ENCODE measurements at places on chromosomes 16 and 17. TPM values are rescaled to one million over a fixed set of nuclear protein-coding genes. Genes with fewer than 3 reads are reported as not detected.

DNA sequence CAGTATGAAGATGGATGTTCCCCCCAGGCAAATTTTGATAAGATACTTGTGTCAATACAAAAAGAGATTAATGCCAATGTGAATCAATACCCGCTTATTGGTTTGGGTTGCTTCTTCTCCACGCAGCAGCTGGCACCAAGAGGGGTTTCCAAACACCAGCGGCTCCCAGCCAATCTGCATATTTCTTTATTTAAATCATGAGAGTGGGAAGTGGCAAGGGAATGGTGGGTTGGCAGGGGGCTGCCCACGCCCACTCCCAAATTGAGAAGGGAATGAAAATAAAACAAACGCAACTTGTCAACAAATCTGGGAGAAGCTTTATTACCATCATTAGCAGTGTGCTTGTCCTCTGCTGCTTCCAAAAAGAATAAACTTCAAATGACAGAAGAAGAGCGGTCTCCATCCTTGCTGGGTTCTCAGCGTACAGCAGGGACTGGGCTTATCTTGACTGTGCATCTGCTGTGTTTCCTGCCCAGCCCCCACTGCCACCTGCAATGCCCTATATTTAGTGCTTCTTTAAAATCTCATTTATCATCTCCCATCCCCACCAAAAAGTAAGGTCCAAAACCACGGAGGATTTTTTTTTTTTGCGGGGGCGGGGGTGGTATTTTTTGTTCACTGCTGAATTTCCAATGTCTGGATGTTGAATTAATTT lies 34.9 kb upstream of the C16orf78 start:
- no peaks in the 10 kb centered on the region for H3K4me1 ChIP-seq
- no peak overlapping the region for H3K27ac ChIP-seq
- no peak overlapping the region for H3K4me3 ChIP-seq

DNA sequence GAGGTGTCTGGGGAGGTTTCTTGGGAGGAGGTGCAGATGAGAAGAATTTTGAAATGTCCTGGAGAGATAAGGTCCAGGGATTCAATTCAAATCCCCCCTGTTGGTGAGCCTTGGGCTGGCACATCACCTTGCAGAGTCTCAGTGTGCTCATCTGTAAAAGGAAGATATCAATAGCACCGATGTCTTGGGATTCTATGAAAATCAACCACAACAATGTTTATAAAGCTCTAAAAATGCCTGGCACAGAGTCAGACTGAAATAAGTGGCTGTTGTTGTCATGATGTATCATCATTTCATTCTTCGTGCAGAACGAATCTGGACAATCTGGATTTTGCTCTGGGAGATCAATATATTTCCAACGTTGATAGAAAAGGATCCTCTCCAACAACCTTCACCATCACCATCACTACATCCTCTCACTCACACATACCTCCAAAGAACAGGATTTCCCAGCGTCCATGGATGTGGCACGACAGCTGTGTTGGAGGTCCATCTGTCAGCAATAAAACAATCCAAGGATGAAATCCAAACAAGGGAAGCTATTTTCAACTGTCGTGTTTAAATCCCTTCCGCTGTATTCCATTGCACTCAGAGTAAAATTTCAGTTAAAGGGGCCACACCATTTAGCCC lies 393.7 kb upstream of the DYNLRB2 start:
- no peak overlapping the region for H3K4me3 ChIP-seq
- H3K27ac ChIP-seq = no peak overlapping the region
- H3K27me3 ChIP-seq = no peaks in the 10 kb centered on the region
- H3K36me3 ChIP-seq = no peaks in the 10 kb centered on the region
- H3K4me1 ChIP-seq = no peaks in the 10 kb centered on the region

GRCh38 chr16:56708525-56709442 lies 21.1 kb upstream of the NUP93 start:
- no peak for DNase-seq
- H3K27me3 ChIP-seq = no peaks in the 10 kb centered on the region
- H3K4me1 ChIP-seq = no peaks in the 10 kb centered on the region
- H3K36me3 ChIP-seq = no peaks in the 10 kb centered on the region

- DNase-seq = no peak
- H3K27me3 ChIP-seq = no peaks in the 10 kb centered on the region
- H3K4me3 ChIP-seq = no peak overlapping the region
- H3K36me3 ChIP-seq = no peaks in the 10 kb centered on the region
- H3K4me1 ChIP-seq = peaks cover 7% of the 10 kb centered on the region
These were observed 37.2 kb upstream of the TBX2 start for GRCh38 chr17:61362396-61362795.

GRCh38 chr17:7282752-7283321 lies 1.3 kb downstream of the SLC2A4 start:
- peaks cover 34% of the 10 kb centered on the region for H3K27me3 ChIP-seq
- no peak for DNase-seq
- no peak overlapping the region for H3K27ac ChIP-seq
- H3K4me1 ChIP-seq = peaks cover 8% of the 10 kb centered on the region
- H3K36me3 ChIP-seq = no peaks in the 10 kb centered on the region

GRCh38 chr16:50183316-50183715 lies 30.2 kb downstream of the TENT4B start:
- no peak overlapping the region for H3K4me3 ChIP-seq
- no peak overlapping the region for H3K27ac ChIP-seq

DNA sequence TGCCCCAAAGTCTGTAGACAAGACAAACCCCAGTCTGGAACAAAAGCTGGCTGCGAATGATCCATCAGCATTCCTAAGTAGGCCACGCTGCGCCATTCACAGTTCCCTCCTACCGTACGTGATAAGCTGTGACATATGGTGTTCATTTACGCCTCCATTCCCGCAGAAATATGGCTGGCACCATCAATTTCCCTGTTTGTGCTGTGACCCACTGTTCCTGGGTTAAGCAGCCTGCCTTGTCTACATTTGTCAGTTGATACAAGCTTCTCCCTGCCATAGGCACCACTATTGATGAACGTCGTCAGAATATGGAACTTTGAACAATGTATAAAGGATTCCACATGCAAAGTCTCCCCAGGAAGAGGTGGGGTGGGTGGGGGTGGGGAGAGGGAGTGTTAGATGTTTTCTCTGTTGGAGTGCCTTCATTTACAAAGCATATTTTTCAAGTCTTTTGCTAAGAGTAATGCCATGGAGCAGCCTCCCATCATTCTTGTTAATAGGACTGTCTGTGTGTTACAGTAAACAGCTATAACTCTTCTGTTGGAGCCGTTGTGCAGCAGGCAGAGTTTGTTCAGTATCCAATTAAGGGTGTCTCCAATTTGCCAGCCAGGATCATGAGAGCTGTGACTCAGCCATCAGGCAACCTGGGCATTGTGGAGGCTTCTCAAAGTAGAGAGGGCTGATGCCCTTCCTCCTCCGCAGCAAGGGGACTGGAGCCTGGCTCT lies 294.6 kb downstream of the TMEM114 start:
- no peaks in the 10 kb centered on the region for H3K4me1 ChIP-seq
- no peak overlapping the region for H3K27ac ChIP-seq
- no peaks in the 10 kb centered on the region for H3K36me3 ChIP-seq
- no peaks in the 10 kb centered on the region for H3K27me3 ChIP-seq
- DNase-seq = no peak

GRCh38 chr16:7714775-7715174 lies 382.1 kb downstream of the RBFOX1 start:
- no peak for DNase-seq
- H3K4me3 ChIP-seq = no peak overlapping the region
- H3K4me1 ChIP-seq = no peaks in the 10 kb centered on the region
- no peak overlapping the region for H3K27ac ChIP-seq
- no peaks in the 10 kb centered on the region for H3K36me3 ChIP-seq

DNA sequence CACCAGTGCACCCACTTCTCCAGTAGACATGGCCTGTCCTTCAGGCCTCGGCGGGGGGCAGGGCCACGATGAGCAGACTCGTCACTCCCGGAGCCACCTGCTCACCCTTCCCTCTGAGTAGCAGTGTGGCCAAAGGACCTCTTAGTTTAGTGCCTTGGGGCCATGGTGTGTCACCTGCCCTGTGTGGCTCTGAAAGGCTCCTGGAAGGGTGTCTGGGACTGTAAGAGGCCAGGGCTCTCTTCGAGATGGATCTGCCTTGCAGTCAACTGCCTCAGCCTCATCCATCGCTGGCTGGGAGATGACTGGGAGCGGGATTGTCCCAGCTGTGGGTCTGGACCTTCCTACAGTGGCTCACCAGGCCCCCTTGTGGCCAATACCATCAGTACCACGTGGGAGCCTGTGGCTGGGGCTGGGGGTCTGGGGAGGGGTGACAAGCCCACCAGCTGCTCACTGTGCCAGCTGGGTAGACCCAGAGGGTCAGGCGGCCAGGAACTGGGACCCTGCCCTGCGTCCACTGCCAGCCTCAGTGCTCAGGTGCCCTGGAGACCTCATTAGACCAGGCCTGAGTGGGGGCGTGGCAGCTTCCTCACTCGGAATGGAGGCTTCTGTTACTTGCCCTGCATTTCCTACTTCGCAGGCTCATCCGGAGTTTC lies 133.4 kb downstream of the OR1D5 start:
- H3K4me1 ChIP-seq = no peaks in the 10 kb centered on the region
- H3K36me3 ChIP-seq = no peaks in the 10 kb centered on the region
- no peak overlapping the region for H3K27ac ChIP-seq
- peak; percentile 16 for DNase-seq
- no peak overlapping the region for H3K4me3 ChIP-seq
- no peaks in the 10 kb centered on the region for H3K27me3 ChIP-seq

DNA sequence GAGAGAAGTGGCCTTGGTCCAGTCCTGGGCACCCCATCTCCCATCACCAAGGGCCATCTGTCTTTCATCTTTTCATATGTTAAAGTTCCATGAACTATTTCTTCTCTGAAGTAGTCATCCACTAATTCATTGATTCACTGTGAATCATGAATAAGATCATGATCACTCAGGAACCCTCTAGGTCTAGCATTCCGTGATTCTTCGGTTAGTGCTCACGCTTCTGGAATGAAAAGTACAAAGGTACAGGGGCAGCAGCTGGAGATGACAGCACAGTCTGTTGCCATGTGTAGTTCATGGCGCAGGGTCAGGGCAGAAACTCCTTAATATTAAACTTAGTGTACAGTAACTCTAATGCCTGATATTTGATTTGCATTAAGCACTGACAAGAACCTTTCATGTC lies 127.1 kb downstream of the CDH13 start:
- DNase-seq = peak; percentile 78
- no peaks in the 10 kb centered on the region for H3K4me1 ChIP-seq

- H3K27ac ChIP-seq = no peak overlapping the region
- peaks cover 5% of the 10 kb centered on the region for H3K4me1 ChIP-seq
- H3K27me3 ChIP-seq = no peaks in the 10 kb centered on the region
- no peak overlapping the region for H3K4me3 ChIP-seq
These were observed 14.5 kb upstream of the VWA3A start for GRCh38 chr16:22077700-22078313.

DNA sequence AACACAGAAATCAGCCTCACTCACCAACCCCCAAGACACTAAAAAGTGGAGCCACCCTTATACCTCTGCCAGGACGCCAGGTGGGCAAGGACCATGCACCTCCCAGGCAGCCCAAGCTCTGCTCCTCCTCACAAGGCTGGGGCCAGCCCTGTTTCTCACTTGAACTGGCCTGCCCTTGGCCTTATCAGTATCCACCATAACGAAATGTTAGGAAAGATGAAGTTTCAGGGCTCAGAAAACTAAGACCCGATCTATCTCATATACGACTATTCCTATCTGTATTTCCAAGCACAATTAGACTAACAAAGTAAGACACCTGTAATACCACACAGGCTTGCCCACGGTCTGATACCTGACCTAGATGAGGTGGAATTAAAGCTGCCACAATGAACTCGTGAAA lies 6.9 kb downstream of the FBXO31 start:
- H3K36me3 ChIP-seq = no peaks in the 10 kb centered on the region
- H3K4me1 ChIP-seq = peaks cover 9% of the 10 kb centered on the region
- no peak overlapping the region for H3K27ac ChIP-seq
- no peaks in the 10 kb centered on the region for H3K27me3 ChIP-seq

- H3K27ac ChIP-seq = no peak overlapping the region
- DNase-seq = peak; percentile 20
- peaks cover 15% of the 10 kb centered on the region for H3K27me3 ChIP-seq
These were observed 26.6 kb downstream of the GOSR2 start for GRCh38 chr17:46949291-46950174.

- peak overlapping the region; percentile 95 for H3K27ac ChIP-seq
- peak overlapping the region; percentile 16 for H3K4me3 ChIP-seq
- H3K36me3 ChIP-seq = no peaks in the 10 kb centered on the region
- peak; percentile 93 for DNase-seq
- no peaks in the 10 kb centered on the region for H3K27me3 ChIP-seq
These were observed 54.8 kb upstream of the MAP3K14 start for GRCh38 chr17:45371414-45372324.

DNA sequence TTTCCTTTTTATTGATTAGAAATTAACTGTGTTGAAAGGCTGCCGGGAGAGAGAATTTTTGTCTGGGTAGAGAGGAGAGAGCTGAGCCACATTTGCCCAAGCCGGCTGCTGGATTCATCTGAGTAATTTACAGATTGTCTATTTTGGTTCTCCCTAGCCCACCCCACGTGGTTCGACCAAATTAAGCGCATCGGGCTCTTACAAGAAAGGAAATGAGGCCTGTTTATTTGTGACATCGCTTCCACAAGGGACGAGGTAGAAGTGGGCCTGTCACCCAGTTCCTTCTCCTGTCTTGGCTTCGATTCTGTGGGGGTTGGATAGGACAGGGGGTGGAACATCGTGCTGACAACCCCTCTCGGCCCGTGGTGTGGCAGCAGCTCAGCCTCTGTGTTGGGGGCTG lies 42.9 kb downstream of the SYT17 start:
- H3K27ac ChIP-seq = no peak overlapping the region
- no peaks in the 10 kb centered on the region for H3K27me3 ChIP-seq
- H3K4me3 ChIP-seq = no peak overlapping the region
- no peaks in the 10 kb centered on the region for H3K4me1 ChIP-seq
- no peak for DNase-seq
- no peaks in the 10 kb centered on the region for H3K36me3 ChIP-seq

GRCh38 chr17:19670908-19671307 lies 22.4 kb downstream of the ALDH3A2 start:
- DNase-seq = no peak
- no peaks in the 10 kb centered on the region for H3K4me1 ChIP-seq
- no peaks in the 10 kb centered on the region for H3K36me3 ChIP-seq
- no peak overlapping the region for H3K4me3 ChIP-seq

PYY gene
- not detected for total RNA-seq

ADORA2B gene
- 10.5 TPM for total RNA-seq

HS3ST2 gene
- not detected for total RNA-seq

CLEC18A gene
- 0.33 TPM for total RNA-seq

PLA2G10 gene
- not detected for total RNA-seq

TM4SF5 gene
- not detected for total RNA-seq

HEATR9 gene
- not detected for total RNA-seq

NPW gene
- 0.99 TPM for total RNA-seq
